ENCODE measurements at places on chromosomes 11 and 22.

GRCh38 chr11:78432058-78432515 lies 14.5 kb upstream of the GAB2 start:
- DNase-seq, result no peak

DNA sequence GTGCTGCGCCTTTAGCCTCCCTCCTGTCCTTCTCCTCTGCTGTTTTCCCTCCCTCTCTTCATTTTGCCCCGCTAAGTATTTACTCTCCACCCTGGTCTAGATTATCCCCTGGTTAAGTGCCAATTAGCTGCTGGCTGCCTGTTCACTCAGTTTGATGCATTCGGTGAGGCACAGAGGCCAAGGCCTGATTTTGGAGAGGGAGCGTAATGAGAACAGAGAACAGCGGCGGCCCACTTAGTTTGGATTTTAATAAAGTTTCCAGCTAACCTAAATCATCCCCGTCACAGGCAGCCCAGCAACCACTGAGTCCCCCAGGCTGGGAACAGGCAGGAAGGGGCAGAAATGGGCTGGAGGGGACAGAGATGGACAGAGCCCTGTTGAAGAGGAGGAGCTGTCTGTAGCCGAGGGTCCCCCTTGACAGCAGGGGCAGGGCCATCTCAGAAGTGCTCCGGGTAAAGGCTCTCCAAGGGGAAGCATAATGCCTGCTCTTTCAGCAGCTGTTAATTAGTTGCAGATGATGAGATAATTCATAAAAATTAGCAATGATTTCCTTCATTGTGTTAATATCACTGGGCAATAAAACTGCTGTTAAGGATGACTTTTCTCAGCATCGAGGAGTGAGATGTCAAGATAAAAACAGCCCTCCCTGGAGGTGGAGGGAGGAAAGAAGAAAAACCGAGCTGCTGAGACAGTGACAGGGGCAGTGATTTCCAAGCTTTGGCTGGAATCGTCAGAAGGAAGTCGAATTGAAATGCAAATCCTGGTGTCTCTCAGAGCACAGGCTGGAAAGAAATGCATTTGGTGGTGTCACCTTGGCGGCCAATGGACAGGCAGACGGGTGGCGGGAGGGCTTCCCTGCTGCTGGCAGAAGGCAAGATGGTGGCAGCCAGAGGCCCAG lies 170.1 kb downstream of the GRIK4 start:
- no peak for DNase-seq

DNA sequence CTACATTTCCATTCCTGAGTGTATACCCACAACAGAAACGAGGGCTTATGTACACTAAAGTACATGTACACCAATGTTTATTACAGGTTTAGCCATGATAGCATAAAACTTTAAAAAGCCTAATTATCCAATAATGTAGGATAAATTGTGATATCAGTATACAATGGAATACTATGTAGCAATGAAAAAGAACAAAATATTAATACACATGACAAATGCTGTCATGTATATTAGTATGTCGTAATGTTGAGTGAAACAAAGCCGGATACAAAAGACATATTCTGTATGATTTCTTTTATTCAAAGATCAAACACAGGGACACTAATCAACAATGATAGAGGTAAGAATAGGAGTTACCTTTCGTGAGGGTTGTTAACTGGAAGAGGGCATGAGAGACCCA lies 2.7 kb downstream of the SAA4 start:
- no peak for DNase-seq

DNA sequence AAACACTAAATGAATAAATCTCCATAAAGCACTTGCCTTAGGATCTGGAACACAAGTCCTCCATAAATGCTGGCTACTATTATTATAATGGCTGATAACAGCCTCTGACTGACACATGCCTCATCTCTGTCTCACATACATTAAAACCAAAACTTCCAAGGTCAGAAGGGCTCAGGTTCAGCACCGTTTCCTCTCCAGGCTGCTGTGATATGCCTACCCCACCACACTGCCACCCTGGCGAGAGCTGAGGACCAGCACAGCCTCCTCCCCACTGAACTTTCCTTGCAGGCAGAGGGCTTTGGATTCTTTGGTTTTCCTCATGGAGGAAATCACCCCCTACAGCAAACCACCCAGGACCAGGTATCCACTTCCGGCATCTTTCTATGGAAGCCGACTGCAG lies 112.8 kb downstream of the ABTB2 start:
- DNase-seq, result no peak

GRCh38 chr11:120331301-120331996 lies 4.8 kb upstream of the ARHGEF12 start:
- DNase-seq, result no peak

DNA sequence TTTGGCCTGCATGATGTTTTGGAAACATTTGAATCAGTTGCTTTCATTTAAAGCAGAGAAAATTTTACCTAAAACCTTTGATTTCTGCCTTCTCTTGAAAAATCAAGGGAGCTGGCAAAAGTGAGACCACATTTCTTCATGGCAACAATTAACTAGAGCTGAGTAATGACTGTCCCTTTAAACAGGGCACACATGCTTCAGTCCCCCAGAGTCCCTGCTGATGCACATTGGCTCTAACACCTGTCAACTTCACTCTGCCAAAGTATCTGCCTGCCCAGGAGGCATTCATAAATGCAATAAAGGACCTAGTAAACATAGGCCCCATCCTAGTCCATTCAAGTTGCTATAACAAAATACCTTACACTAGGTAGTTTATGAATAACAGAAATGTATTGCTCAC lies 87.1 kb upstream of the LDLRAD3 start:
- DNase-seq, result no peak

DNA sequence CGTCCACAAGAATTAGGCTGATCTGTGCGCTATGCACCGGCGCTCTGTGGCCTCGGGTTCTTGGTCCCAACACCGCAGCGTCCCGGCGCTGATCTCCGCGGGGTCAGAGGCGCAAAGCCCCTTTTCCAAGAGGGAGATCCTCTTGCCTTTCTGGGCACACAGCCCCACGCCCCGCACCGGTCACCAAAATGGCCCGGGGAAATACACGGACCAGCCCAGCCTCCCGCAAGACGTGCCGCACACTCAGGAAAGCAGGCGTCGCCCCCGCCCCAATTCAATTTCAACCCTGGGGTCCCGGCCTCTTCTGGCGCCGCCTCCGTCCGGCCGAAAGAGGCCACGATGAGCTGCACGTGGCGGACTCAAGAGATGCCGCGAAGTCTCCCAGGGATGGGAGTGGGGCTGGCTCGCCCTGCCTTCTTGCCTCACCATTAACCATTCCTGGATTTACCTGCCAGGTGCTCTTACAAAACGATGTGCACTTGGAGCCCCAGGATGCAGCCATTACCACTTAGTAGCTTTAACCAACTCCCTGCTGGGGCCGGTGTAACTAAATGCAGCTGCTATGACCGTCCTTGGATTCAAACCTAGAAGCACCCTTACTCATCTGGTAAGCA lies 10.5 kb downstream of the PIWIL3 start:
- DNase-seq, result no peak

- no peak for DNase-seq
These were observed 739 bp upstream of the C1QTNF5 start for GRCh38 chr11:119341222-119342022.

- DNase-seq, result no peak
These were observed 6.4 kb downstream of the GATD1 start for GRCh38 chr11:770642-771616.

GRCh38 chr11:118290923-118291322 lies 13.6 kb upstream of the CD3E start:
- DNase-seq, result peak; percentile 24

DNA sequence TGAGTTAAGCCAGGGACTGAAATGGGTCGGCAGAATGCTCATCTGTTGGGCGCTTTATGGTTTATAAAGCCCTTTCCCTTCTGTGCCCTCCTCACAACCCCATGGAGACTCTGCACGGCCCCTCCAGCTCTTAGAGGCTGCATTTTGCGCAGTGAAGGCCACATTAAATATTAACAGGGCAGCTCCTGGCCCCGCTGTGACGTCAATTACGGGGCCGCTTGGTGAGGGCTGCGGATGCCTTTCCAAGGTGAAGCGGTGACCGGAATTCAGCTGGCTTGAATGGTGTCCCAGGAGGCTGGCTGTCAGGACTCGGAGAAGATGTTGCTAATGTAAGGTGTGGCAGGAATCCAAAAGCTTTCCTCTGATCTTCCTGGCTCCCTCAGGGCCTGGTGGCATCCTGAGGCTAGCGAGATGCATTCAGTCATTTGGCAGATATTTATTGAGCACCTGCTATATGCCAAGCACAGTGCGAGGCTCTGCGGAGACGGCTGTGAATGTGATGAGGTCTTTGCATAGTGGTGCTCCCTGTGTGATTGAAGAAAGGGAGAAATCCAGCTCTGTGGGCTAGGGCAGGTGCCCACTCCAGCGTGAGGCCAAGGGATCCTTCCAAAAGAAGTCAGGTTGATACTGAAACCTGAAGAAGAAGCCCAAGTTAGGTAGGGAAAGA lies 10.4 kb upstream of the YWHAH start:
- no peak for DNase-seq

GRCh38 chr11:34379079-34379478 lies 21.3 kb upstream of the ABTB2 start:
- no peak for DNase-seq

GRCh38 chr11:44977493-44977984 lies 26.9 kb upstream of the TP53I11 start:
- no peak for DNase-seq

DNA sequence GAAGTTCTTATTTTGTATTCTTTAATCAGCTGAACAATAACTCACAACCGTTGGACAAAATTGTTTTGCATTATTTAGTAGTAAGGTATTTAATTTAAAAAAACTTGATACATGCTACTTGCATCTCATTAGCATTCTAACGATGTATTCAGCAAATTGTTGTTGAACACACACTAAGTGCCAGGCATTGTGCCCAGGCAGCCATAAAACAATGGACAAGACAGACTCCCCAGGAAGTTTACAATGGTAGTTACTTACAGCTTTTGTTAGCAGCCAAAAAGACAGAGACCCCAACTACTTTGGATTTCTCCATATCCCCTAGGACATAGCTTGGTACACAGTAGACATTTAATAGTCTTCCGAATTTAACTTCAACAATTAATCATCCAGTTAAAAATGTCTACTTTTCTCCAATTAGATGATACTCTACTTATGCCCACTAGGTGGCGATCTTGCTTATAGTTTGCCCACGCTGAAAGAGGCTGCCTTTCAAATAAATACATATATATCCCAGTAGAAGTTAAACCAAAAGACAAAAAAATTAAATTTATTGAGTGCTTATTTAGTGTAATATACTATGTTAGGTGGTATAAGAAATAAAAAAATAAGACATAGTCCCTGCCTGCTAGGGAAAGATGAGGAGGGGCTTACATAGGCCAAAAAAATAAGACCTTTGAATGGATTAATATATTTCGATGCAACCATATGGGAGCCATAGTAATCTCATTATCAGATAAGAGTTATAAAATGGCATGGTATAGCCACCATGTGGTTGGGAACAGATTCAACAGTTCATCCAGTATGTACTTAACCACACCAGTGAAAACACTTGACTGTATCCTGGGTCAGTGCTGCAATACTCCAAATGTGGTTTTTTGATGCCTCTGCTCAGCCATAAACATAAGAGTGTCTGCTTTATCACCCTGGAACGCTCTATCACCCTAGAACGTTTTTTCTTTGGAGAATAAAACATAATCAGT lies 2.0 kb upstream of the FJX1 start:
- DNase-seq, result peak; percentile 54

- no peak for DNase-seq
These were observed 8.6 kb downstream of the PPP6R3 start for GRCh38 chr11:68469122-68469521.

GRCh38 chr11:126155402-126156187 lies 55.9 kb downstream of the RPUSD4 start:
- no peak for DNase-seq

GRCh38 chr11:125720781-125721180 lies 25.3 kb upstream of the PATE1 start:
- no peak for DNase-seq

DNA sequence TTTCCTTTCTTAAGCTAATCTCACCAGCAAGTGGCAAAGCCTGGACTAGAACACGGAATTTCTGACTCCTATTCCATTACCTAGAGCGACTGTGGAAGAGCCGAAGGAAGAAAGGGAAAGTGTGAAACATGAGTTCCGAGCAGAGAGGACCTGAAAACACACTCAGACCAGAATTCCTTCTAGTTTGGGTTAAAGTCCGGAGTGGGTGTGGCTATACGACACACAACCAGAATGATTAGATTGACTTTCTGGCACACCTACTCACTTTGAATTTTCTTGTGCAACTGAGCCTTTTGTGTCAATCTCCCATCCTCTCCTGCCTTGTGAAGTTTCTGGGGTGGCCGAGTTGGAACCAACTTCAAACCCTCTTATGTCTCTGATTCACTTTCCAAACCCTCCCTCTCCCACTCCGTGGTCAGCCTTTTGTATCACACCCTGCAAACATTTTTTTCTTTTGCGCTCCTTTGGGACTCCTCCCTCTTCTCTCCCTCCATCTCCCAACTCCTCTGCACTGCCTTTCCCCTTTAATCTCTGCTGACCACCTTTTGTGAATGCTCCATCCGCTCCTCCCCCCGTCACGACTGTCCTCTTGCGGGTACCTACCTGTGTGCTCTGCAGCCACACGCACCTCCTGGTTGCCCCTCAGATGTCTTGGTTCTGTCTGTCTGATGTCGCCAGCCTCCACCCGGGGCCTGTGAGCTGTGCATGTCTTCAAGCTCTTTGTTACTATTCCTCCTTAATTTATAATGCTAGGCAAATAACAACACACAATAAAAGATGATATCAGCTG lies 86.3 kb upstream of the BLID start:
- no peak for DNase-seq

DNA sequence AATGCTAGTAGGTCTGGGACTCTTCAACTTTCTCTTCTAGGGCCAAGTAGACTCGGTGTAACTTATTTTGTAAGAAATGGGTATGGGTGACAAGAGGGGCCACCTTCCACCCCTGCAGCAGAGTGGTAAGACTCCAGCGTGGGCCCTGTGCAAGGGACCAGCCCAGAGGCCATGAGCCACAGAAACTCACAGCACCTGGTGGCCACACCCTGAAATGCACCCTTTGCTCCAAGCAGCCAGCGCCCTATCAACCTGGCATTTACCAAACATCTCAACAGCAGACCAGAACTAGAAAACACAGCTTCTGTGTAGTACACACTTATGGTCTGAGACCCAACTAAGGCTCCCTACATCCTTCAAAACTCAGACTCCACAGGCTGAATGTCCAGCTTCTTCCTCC lies 5.7 kb downstream of the CDCA5 start:
- no peak for DNase-seq

DNA sequence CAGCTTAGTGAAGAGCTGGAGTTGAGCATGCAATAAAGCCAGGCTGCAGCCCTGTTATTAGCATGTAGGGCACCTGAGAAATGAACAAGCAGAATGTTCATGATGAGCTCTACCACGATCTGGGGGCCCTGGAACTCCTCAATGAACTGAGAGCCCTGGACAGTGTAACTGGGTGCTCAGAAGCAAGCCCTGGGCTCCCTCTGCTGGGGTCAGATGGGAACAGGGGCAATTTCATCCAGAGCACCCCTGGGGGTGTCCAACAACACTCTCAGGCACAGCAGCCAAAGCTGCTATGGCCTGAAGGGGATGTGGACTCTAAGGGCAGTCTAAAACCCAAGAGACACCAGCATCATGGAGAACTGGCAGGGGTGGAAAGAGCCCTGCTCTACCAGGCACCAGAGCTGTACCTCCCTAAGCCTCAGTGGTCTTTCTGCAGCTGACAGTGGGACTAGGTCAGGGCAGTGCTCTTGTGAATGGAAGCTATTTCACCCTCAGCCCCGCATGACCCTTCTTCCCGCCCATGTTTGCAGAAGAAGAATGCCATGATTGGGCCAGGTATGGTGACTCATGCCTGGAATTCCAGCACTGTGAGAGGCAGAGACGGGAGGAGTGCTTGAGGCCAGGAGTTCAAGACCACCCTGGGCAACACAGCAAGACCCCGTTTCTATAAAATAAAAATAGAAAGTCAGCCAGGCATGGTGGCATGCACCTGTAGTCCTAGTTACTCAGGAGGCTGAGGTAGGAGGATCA lies 28.9 kb downstream of the THOC5 start:
- no peak for DNase-seq

Data from frontal cortex (tissue), 4 donors.